Naive thymus-derived CD8-positive, alpha-beta T cell (primary cell): ENCODE measurements at places on chromosomes 2 and 18. TPM values are rescaled to one million over a fixed set of nuclear protein-coding genes. Genes with fewer than 3 reads are reported as not detected.

DNA sequence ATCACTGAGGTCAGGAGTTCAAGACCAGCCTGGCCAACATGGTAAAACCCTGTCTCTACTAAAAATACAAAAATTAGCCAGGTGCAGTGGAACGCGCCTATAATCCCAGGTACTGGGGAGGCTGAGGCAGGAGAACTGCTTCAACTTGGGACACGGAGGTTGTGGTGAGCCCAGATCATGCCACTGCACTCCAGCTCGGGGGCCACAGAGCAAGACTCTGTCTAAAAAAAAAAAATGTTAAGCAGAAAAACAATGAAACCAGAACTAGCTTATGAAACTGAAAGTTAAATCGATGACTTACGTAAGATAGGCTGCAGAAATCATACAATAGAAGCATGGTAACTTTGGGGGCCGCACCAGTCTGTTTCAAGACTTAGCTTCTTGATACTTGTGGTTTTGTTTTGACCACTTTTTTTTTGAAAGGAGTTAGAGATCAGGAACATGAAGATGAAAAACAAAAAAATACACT lies 6.2 kb upstream of the GPR155 start:
- H3K4me1 ChIP-seq, result peaks cover 81% of the 10 kb centered on the region
- H3K4me3 ChIP-seq, result peak overlapping the region; percentile 88
- peak; percentile 75 for DNase-seq
- H3K27ac ChIP-seq, result peak overlapping the region; percentile 96
- no peaks in the 10 kb centered on the region for H3K36me3 ChIP-seq
- no peaks in the 10 kb centered on the region for H3K27me3 ChIP-seq

DNA sequence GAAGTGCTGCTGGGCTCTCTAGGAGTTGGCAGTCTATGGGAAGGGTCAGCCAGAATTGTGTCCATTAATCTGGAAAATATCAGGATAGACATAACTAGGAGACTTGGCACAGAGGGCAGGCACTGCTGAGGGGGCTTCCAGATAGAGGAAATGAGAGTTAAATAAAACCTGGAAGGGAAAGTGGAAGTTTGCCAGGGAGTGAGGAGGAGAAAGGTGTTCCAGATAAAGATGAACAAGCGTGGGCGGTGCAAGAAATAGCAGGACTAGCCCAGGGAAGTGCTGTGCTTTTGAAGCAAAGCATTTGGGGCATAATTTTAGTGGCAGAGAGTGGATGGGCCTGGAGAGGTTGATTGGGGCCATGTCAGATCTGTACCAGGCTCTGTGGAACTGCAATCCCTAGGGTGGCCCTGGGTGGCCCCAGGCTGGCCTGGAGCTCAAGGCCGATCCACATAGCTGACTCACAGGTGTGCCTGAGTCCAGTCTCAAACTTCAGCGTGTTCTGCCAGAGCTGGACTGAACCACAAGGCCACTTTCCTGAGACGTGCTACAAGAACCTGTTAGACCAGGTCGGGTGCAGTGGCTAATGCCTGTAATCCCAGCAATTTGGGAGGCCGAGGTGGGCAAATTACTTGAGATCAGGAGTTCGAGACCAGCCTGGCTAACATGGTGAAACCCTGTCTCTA lies 26.9 kb downstream of the GALM start:
- no peak for DNase-seq
- no peak overlapping the region for H3K27ac ChIP-seq
- H3K36me3 ChIP-seq, result peaks cover 16% of the 10 kb centered on the region
- H3K4me3 ChIP-seq, result no peak overlapping the region
- H3K4me1 ChIP-seq, result peaks cover 10% of the 10 kb centered on the region
- H3K27me3 ChIP-seq, result no peaks in the 10 kb centered on the region

- H3K4me3 ChIP-seq, result no peak overlapping the region
- H3K4me1 ChIP-seq, result no peaks in the 10 kb centered on the region
- DNase-seq, result no peak
- no peak overlapping the region for H3K27ac ChIP-seq
- H3K36me3 ChIP-seq, result no peaks in the 10 kb centered on the region
- no peaks in the 10 kb centered on the region for H3K27me3 ChIP-seq
Measured at GRCh38 chr2:188474316-188474715, 182.6 kb downstream of the GULP1 start.

GRCh38 chr18:55166260-55166598 lies 207.0 kb upstream of the CCDC68 start:
- no peak overlapping the region for H3K4me3 ChIP-seq
- no peaks in the 10 kb centered on the region for H3K4me1 ChIP-seq
- H3K36me3 ChIP-seq, result no peaks in the 10 kb centered on the region
- no peak overlapping the region for H3K27ac ChIP-seq

DNA sequence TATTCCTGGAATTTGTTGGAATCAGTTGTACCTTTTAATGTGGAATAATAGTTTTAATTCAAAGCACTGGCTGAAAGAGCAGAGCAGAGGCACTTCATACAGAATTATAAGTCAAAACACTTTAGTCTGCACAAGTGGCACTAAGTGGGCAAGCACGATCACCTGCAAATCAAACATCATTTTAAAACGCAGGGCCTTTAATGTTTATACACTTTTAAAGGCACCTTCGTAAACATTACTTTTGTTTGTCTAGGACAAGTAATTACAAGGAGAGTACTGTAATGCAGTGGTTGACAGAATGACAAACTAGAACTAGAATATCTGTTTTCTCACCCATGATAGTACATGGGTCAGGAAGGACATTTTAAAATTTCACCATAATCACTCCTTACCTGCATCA lies 36.4 kb downstream of the LANCL1 start:
- DNase-seq, result no peak
- H3K4me1 ChIP-seq, result peaks cover 6% of the 10 kb centered on the region
- no peak overlapping the region for H3K27ac ChIP-seq
- H3K27me3 ChIP-seq, result no peaks in the 10 kb centered on the region

- no peaks in the 10 kb centered on the region for H3K27me3 ChIP-seq
- DNase-seq, result no peak
- no peak overlapping the region for H3K4me3 ChIP-seq
- no peaks in the 10 kb centered on the region for H3K36me3 ChIP-seq
- no peak overlapping the region for H3K27ac ChIP-seq
Measured at GRCh38 chr18:6557057-6557769, 142.5 kb upstream of the L3MBTL4 start.

DNA sequence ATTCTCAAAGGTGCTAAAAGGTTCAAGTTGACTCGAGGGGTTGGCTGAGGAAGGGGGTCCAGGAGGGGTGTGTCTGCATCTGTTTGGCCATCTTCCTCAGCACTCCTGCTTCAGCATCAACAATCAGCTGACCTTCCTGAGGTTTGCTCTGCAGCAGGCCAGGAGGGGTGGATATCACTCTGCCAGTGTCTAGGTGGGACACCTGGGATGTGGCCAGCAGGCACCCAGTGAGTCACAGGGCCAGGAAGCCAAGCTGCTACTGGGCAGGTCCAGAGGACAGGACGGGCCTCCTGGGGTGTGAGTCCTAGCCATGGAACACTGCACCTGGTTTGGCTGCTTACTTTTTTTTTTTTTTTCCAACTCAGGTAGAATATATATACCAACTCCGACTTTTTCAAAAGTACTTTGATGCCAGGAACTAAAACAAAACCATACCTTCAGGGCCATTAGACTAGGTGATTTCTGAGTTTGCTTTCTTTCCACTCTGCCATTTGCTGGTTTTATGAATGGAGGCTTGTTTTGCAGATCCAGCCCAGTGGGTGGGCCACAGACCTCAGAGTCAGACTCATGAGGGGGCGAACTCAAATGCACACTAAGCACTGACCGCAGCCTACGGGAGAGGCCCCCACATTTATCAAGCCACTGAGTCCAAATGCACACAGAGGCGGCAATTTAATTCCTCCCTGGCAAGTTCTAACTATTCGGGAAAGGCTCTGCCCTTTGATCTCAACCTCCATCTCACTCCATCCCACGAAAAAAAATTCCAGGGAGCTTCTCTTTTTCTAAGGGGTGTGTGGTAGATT lies 76.0 kb downstream of the UXS1 start:
- peak overlapping the region; percentile 81 for H3K27ac ChIP-seq
- H3K4me3 ChIP-seq, result no peak overlapping the region
- no peak for DNase-seq
- peaks cover 86% of the 10 kb centered on the region for H3K36me3 ChIP-seq
- H3K4me1 ChIP-seq, result peaks cover 37% of the 10 kb centered on the region

DNA sequence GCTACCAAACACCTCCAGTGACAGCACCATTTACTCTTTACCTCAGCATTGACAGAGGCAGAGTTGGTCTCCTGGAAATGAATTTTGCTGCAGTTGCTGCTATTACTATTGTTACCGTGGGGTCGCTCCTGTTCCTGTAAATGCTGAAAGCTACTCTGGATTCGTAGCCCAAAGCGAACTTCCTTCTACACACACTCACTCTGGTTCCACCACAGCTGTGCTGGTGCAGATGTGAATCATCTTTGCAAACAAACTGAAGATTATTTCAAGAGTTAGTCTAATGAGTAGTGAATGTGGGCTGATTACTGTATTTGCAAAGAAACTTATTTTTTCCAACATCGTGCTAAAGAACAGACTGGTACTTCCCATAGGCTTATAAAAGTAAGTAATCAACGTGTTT lies 304.0 kb downstream of the LPIN1 start:
- no peaks in the 10 kb centered on the region for H3K27me3 ChIP-seq
- peak overlapping the region; percentile 52 for H3K27ac ChIP-seq
- no peak overlapping the region for H3K4me3 ChIP-seq
- peaks cover 16% of the 10 kb centered on the region for H3K4me1 ChIP-seq
- no peaks in the 10 kb centered on the region for H3K36me3 ChIP-seq

DNA sequence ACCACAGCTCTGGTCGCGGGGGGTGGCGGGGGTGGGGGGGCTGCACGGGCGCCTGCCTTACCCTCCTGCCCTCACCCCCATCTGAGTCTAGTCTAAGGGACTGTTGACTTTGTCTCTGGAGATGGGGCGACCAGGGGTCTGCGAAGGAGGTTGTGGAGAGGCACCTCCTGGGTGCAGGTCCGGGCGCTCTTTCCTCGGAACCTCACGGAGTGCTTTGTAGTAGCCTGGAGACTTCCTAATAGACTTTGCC lies 141.3 kb downstream of the MEIS1 start:
- no peak overlapping the region for H3K27ac ChIP-seq
- H3K27me3 ChIP-seq, result peaks cover 55% of the 10 kb centered on the region
- H3K4me1 ChIP-seq, result peaks cover 5% of the 10 kb centered on the region
- H3K4me3 ChIP-seq, result no peak overlapping the region
- no peak for DNase-seq
- H3K36me3 ChIP-seq, result peaks cover 2% of the 10 kb centered on the region

GRCh38 chr18:60691061-60691460 lies 318.5 kb upstream of the MC4R start:
- no peak overlapping the region for H3K4me3 ChIP-seq
- no peak overlapping the region for H3K27ac ChIP-seq
- no peaks in the 10 kb centered on the region for H3K27me3 ChIP-seq
- no peaks in the 10 kb centered on the region for H3K4me1 ChIP-seq

- H3K27ac ChIP-seq, result no peak overlapping the region
- no peak for DNase-seq
- H3K27me3 ChIP-seq, result peaks cover 5% of the 10 kb centered on the region
- no peak overlapping the region for H3K4me3 ChIP-seq
- no peaks in the 10 kb centered on the region for H3K4me1 ChIP-seq
- no peaks in the 10 kb centered on the region for H3K36me3 ChIP-seq
Measured at GRCh38 chr18:45357686-45358470, 257.4 kb upstream of the SLC14A2 start.

GRCh38 chr2:168314236-168314635 lies 66.8 kb upstream of the STK39 start:
- DNase-seq, result no peak
- H3K4me1 ChIP-seq, result no peaks in the 10 kb centered on the region
- peaks cover 2% of the 10 kb centered on the region for H3K27me3 ChIP-seq
- H3K27ac ChIP-seq, result no peak overlapping the region
- H3K4me3 ChIP-seq, result no peak overlapping the region
- peaks cover 2% of the 10 kb centered on the region for H3K36me3 ChIP-seq

DNA sequence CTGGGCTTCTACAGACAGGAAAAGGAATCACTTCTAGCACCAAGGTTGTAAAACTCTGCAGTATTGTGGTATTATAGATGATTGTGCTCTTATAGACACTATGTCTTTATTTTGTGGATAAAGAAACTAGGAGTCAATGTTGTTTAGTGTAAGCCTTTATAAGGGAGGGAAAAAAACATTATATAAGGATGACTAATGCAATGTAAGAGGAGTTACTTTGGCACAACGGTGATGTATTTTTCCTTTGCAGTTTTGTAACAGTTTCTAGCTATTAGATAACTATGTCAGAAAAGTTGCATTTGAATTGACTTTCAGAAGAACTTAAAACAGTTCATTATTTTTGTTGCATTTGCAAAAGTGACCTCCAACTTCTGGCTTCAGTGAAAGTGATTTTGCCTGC lies 545.4 kb downstream of the CCDC85A start:
- H3K27ac ChIP-seq, result no peak overlapping the region

The IL36RN gene
- polyA plus RNA-seq, result not detected

The DSC3 gene
- polyA plus RNA-seq, result not detected

The DSG4 gene
- not detected for polyA plus RNA-seq

The CTDSP1 gene
- 22.7 TPM for polyA plus RNA-seq
